ENCODE measurements at places on chromosomes 5 and 9.

DNA sequence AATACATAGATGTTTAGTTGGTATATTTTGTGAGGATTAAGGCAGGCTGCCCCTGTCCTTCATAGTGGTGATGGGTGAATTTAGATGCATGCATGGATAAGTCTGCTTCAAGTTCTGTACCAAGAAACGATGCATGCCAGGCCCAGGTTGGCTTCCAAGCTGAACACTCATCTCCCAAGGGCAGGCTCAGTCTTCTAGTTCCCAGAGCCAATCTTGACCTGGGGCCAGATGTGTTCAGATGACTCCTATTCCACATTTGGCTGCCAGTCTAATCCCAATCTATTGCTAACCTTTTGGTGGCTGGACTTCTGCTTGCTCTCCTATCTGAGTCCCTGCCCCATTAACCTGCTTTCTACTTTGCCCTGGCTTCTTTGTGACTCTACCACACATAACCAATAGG is 18.5 kb upstream of the SNAPC3 start:
- DNase-seq: no peak

- DNase-seq: no peak
These were observed 196.4 kb downstream of the CAVIN4 start for GRCh38 chr9:100774326-100774725.

DNA sequence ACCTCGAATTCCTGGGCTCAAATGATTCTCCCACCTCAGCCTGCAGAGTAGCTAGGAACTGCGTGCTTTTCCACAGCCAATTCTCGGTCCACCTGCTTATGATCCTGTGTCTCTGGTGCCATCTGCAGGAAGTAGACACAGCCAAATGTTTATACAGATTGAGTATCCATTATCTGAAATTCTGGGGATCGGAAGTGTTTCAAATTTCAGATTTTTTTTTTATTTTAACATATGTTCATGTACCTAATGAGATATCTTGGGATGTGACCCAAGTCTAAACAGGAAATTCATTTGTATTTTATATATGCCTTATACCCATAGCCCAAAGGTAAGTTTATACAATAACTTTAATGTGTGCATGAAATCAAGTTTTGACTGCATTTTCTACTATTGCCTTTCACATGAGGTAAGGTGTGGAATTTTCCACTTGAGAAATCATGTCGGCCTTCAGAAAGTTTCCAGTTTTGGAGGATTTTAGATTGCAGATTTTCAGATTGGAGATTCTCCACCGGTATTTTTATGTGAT is 89.5 kb downstream of the ESM1 start:
- DNase-seq: no peak

GRCh38 chr5:123007754-123008153 is 28.8 kb downstream of the PPIC start:
- peak; percentile 25 for DNase-seq

DNA sequence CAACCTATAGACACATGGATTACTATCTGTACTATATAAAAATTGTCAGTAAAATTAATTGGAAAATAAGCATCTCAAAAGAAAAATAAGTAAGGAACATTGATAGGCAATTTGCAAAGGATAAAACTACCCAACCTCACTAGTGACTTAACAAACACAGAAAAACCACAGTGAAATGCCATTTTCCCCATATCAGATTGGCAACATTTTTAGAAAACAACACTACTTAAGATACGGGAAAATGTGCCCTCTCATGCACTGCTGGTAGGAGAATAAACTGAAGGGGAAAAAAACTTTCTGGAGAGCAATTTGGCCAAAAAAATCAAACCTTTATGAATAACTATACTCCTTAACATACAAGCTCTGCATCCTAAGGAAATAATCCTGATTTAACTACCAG is 254.0 kb downstream of the DEPDC1B start:
- no peak for DNase-seq

All from SK-N-DZ (cell line).